IPS DF 19.7 (cell line): ENCODE measurements at places on chromosomes 12 and 14.

DNA sequence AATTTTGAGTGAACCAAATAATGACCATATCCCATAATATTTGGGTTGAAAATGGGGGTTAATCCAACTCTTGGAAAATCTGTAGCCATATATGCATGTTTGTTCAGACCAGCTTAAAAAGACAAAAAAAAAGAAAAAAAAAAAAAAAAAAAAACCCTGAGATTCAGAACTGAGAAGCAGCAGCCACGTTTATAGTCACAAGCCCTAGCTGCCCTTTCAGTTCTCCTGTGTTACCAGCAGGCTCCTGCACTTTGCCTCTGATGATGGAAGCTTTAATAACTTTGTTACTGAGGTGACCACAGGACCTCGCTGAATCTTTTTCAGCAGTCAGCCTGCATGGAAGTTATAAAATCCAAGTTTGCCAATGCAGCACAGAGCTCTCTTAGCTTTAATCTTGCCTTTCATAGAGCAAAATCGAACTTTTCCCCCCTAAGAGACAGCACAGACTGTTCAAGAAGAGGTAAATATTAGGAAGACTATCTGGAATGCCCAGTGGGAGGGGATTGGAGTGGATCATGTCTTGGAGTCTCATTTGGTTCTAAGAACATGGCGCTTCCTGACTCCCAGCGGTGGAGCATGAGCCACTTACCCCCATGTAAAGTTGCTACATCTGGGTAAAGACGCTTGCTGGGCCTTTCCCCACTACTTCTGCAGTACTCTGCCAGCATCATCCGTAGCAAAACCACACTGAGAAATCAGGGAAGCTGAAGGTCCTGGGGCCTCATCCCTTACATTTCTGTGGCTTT, 20.6 kb downstream of the GNG2 start:
- DNase-seq, result no peak

DNA sequence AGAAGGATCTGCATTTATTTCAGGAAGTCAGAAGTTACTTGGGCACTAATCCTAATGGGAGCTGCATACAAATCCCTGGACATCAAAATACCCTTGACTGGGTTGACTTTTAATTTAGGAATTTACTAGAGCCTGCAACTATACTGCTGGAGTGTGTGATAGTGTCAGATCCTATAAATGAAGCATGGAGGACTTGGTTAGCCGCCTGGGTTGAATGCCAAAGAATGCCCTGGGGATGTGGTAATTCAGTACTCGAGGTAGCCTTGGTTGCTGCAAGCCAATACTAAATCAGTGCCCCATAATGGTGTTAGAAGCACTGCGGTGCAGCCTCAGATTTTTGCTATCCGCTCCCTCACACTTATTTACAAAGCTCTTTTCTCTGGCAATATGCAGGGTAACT, 184.9 kb downstream of the CAPZA3 start:
- DNase-seq, result no peak

- no peak for DNase-seq
These were observed 8.6 kb upstream of the TFCP2 start for GRCh38 chr12:51181558-51181957.

GRCh38 chr14:81669308-81669707, 135.7 kb upstream of the SEL1L start:
- no peak for DNase-seq
